ENCODE measurements at places on chromosomes 5 and 9. TPM values are rescaled to one million over a fixed set of nuclear protein-coding genes. Genes with fewer than 3 reads are reported as not detected.

DNA sequence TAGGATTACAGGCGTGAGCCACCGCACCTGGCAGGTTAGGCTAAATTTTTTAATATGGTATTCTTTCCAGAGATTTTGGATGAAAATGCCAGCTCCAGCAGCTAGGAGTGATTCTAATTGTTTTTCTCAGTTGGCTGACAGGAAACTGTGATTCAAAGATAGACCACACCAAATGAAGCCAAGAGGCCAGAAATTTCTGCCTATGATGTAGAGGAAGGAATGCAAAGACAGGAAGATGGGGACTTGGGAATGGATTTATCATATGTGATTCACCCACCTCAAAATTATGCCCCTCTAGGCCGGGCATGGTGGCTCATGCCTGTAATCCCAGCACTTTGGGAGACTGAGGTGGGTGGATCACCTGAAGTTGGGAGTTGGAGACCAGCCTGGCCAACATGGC is 53.3 kb downstream of the UGCG start:
- DNase-seq, result no peak

DNA sequence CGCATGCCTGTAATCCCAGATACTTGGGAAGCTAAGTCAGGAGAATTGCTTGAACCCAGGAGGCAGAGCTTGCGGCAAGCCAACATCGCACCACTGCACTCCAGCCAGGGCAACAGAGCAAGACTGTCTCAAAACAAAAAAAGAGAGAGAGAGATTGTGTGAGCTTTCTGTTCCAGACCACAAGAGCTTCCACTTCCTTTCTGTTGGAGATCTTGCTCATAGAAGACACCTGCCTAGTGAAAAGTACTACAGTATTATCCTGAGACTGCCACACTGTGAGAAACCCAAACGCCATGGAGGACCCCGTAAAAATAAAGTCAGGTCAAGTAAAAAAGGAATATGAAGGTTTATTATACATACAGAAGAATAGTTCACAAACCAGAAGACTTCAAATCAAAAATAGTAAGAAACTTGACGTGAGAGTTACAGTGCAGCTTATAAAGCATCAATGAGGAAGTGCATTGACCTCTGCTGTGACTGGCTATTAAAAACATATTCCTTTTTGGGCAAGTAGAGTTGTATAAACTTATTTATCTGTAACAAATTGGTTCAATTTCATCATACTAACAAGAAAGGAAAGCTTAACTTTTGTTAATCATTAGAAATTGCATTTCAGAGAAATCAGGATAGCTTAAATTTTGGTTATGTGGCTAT is 4.3 kb upstream of the EMB start:
- peak; percentile 58 for DNase-seq

GRCh38 chr5:92308679-92309078 is 925.6 kb upstream of the ARRDC3 start:
- no peak for DNase-seq

DNA sequence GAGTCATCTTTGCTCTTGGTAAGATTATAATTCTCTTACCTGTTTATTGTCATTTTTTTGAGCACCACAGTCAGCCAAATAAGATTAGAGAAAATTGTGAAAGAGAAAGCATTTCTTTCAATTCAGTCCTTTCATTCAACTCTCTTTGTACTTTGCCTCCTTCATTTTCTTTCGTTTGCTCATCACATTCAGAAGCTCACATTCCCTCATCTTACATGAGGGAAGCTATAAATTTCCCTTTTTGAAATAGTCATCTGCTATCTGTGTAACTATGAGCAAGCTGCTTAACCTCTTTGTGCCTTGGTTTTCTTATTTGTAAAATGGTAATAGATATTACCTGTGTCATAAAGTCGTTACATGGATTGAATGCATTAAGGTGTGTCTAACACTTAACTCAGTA is 41.4 kb downstream of the PAM start:
- no peak for DNase-seq

- no peak for DNase-seq
Measured at GRCh38 chr5:137649228-137649935, 86.5 kb downstream of the KLHL3 start.

DNA sequence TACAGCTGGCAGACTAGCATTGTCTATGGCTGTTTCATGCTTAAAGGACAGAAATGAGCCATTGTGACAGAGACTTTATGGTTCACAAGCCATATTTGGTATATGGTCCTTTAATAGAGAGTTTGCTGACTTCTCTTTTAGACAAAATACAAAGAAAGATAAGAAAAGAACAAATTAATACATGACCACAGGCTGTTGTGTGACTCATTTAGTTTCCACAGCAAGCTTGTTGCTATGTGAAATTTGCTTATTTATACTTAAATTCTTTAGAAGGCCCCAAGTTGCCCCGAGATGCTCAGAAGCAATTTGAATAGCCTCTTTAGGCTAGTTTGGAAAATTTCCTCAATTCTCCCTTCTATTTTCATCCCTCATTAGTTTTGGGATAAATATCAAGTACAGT is 315.3 kb upstream of the RPS23 start:
- no peak for DNase-seq

- peak; percentile 58 for DNase-seq
Measured at GRCh38 chr5:94793113-94793815, 174.8 kb downstream of the SLF1 start.

DNA sequence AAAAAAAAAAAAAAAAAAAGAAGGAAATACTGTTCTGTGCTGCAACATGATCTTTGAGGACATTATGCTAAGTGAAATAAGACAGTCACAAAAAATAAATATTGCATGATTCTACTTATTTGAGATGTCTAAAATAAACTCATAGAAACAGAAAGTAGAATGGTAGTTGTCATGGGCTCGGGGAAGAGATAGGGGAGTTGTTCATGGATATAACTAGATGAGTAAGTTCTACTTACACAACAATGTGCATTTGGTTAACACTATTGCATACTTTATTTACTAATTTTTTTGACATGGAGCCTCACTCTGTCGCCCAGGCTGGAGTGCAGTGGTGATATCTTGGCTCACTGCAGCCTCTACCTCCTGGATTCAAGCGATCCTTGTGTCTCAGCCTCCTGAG is 15.2 kb downstream of the MAML1 start:
- no peak for DNase-seq

DNA sequence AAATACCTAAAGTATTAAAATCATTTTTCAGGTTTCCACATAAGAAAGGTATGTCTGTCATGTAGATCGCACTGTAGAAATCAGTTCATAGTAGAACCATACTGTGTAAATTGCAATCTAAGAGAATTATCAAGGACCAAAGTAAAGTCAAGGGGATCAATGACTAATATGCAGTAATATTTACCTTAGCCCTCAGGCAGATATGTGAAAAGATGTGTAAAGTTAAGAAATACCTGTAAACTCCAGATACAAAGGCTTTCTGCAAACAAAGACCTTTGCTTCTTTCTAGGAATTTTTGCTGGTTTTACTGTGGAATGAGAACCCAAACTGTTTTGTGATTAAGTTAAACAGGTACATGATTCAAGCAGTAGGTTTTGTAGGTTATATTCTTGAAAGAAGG is 11.6 kb downstream of the POLK start:
- DNase-seq, result no peak

DNA sequence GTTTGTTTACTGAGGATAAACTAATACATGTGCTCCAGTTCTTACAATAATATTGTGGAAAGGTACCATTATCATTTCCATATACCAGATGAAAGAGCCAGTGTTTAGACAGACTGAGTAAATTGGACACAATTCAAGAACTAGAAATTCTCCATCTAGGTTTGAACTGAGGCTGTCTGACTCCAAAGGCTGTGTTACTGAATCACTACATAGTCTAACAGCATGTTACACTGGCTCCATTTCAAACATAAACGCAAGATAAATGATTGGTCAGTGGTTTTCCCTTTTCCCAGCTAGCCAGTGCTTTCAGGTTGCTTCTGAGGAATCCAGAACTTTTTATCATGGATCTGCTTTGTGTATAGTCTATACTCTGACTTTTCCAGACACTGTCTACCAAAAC is 8.1 kb downstream of the SPDL1 start:
- no peak for DNase-seq

GRCh38 chr5:141343242-141343952 is at the start of gene PCDHGA3:
Gene PCDHGA3, plus strand, starts transcription at chr5:141343829. Its CDS starts 205 bp downstream, at chr5:141344034.
- no peak for DNase-seq

GRCh38 chr5:140020601-140021177 is 22.4 kb downstream of the NRG2 start:
- DNase-seq, result no peak

The HAPLN1 gene
- not detected for total RNA-seq

The F2RL1 gene
- 0.47 TPM for total RNA-seq

The TEK gene
- total RNA-seq, result not detected
